ENCODE measurements at places on chromosomes 4 and X. TPM values are rescaled to one million over a fixed set of nuclear protein-coding genes. Genes with fewer than 3 reads are reported as not detected.

The MAGEA2B gene
- total RNA-seq: not detected

The VCX3B gene
- not detected for total RNA-seq

The GDPD2 gene
- not detected for total RNA-seq

The STOX2 gene
- not detected for total RNA-seq

The LEF1 gene
- total RNA-seq: 140 TPM

GRCh38 chrX:45956191-45956870 lies 588.9 kb downstream of the ZNF674 start:
- DNase-seq: no peak

DNA sequence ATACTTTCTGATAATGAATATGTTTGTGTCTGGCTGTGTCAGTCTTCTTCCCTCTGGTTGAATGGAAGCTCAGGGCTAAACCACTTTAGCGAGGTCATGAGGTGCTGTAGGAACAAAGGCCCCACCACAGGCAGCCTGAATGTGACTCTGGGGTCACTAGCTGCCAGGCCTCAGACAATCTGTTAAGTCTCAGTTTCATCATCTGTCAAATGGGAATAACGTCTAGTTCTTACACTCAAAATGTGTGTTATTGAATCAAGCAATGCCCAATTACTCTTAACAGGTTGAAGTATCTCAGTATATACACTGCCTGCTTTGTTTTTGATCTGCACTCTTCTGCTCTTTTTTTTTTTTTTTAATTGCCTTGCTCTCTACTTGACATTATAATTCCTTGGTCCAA lies 148.6 kb downstream of the STK32B start:
- no peak for DNase-seq

- DNase-seq: no peak
These were observed 1900.0 kb downstream of the C4orf33 start for GRCh38 chr4:130995988-130996387.

GRCh38 chr4:75698162-75698962 lies 25.2 kb upstream of the G3BP2 start:
- no peak for DNase-seq

GRCh38 chr4:56118055-56118454 lies 169.3 kb downstream of the CEP135 start:
- no peak for DNase-seq

- DNase-seq: no peak
These were observed 89.4 kb downstream of the FTHL17 start for GRCh38 chrX:30982467-30982866.

- no peak for DNase-seq
These were observed 51.6 kb downstream of the NFKB1 start for GRCh38 chr4:102552781-102553180.

GRCh38 chr4:111283066-111283677 lies 660.3 kb upstream of the PITX2 start:
- DNase-seq: no peak

- no peak for DNase-seq
These were observed 656 bp upstream of the GSPT2 start for GRCh38 chrX:51742586-51742985.

- DNase-seq: no peak
These were observed 32.7 kb downstream of the ELF2 start for GRCh38 chr4:139144161-139144859.

GRCh38 chr4:22029803-22030202 lies 81.2 kb upstream of the KCNIP4 start:
- no peak for DNase-seq

All from activated T-cell treated with anti-CD3 and anti-CD28 coated beads, Interleukin-2, amount 50 U/mL, for 4 hours (primary cell).